Stimulated activated CD4-positive, alpha-beta T cell treated with anti-CD3 and anti-CD28 coated beads, Interleukin-1b, Interleukin-23, amount 100 ng/mL, for 4 hours (primary cell): ENCODE measurements at places on chromosomes 7 and 10.

- no peak for DNase-seq
These were observed 43.6 kb downstream of the HK1 start for GRCh38 chr10:69321865-69322264.

GRCh38 chr10:126376956-126377355 is 11.3 kb downstream of the ADAM12 start:
- DNase-seq, result no peak

DNA sequence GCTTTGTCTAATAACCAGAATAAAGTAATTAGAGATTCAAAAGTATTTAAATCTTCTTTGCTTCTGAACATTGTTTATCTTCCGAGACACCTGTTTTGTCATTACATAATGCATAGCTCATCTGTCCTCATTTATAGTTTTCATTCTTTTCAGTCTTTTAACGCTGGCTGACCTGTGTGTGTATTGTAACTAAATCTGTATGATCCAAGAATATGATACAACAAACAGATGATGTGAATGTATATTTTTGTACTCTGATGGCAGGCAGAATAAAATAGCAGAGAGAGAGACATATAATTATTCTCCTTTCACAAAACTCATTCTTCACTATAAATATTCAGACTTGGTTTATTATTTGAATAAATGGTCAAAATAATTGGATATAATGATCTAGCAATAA is 80.6 kb downstream of the ORC5 start:
- DNase-seq, result no peak

DNA sequence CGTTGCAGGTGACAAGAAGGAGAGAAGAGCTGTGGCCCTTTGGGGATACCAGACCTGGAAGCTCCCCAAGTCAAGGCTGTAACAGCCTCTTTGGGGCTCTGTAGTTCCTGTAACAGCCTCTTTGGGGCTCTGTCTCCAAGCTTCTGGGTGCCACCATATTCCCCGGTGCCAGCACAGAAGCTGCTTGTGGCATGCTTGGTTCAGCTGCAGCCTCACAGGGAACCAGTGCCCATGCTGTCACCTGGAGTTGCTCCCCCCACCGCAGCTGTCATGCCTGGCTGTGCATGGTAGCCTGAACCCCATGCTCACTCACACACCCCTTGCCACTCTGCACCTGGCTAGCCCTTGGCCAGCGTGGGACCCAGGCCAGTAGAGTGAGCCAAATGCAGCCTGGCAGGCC is 109.1 kb downstream of the ELAPOR2 start:
- no peak for DNase-seq

DNA sequence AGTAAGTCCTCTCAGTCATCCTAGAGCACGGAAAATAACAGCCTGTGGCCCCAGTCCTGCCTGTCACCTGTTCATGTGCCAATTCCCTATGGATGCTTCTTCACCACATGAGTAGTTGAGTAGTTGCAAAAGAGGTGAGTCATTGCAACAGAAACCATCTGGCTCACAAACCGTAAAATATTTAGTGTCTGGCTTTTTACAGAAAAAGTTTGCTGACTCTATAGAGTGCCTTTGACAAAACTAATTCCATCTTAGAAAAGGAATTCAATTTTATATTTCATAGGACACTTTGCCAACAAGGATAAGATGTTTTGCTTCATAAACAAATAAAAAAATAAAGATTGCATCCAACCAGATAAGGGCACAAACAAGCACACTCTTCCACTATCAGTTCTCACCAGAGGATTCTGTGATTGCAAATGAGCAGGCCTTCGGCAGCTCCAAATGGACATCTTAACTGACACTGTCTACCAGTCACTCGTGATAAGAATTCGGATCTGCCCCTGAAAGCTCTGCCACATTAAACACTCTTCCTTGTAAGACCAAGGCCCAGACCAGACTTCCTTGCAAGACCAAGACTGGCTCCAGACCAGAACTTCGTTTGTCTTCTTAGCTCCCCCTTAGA is 242.7 kb upstream of the SEMA3C start:
- no peak for DNase-seq

DNA sequence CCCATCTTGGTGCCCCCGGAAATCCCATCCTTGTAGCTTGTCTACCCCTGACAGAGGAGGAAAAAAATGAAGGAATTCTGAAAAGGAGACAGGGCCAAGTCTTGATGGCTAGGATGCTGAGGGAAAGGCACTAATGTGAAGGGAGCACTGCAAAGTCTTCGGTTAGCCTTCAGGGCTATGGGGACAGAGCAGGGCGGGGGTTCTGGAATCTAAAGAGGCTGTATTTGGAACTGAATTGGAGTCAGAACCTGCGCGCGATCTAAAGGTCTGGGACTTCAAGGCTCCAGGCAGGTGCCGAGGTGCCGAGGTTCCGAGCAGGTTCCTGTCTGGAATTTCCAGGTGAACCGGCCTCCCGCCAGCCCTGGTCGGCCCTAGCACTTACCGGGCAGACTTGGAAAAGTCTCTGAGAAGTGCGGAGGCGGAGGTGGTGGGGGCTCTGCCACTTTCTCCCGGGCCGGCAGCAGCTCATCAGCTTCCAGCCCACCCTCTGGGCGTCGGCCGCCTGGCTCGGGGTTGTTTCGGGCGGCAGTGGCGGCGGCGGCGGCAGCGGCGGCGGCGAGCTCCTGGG is 781 bp downstream of the GBX1 start:
- no peak for DNase-seq

GRCh38 chr10:80596391-80597257 is 58.9 kb downstream of the SH2D4B start:
- DNase-seq, result no peak

GRCh38 chr7:50068026-50068425 is 25.0 kb downstream of the ZPBP start:
- DNase-seq, result no peak

DNA sequence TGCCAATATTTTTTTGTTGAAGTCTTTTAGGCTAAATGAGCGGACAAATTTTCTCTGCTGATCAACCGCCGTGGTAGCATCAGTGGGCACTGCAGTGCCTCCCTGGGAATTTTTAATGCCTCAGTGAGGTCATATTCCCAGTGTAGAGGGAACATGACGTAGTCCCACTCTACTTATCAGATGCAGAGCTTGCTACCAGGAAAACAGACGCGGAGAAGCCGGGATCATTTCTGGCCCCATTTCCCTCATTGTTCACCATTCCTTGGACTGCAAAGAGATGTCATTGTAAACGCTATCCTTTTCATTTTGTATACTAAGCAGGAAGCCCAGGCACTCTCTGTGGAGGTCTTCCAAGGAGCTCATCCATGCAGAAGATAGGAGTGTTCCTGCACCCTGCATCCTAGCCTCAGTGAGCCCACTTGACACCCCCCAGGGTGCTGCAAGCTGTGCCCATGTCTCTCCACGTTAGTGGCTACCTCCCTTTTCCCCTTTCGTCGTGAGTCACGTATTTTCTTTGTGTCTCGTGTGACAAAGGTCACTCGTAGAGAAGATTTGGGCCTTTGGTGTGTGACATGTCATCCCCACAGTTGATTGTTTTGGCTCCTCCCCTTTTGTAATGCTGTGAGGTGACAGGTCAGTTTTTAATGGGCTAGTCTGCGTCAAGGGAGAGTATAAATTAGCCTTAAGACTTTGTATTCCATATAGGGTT is 145.5 kb downstream of the TCF7L2 start:
- no peak for DNase-seq

- DNase-seq, result no peak
These were observed 48.4 kb downstream of the TMEM26 start for GRCh38 chr10:61404751-61405150.

DNA sequence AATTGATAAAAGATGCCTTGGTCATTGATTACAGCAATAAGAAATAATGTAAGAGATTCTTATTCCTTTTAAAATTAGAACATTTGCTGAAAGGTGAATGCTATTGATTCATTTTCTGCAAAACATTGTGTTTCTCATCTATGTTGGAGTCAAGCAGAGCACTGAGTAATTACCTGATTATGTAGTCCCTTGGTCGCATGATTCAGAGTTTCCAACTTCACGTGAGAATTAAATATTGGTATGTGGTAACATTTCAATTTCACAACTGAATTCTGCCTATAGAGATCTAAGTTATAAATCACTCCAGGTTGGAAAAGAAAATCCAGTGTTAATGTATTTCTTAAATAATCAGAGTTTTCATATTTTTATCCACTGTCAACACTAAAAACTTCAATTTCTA is 701.4 kb downstream of the PHTF2 start:
- DNase-seq, result no peak

GRCh38 chr7:116150588-116150987 is 59.8 kb upstream of the TES start:
- DNase-seq, result no peak

GRCh38 chr10:105965141-105965540 is 1199.4 kb downstream of the SORCS1 start:
- no peak for DNase-seq

GRCh38 chr10:34046506-34047034 is 712.1 kb upstream of the NRP1 start:
- no peak for DNase-seq

DNA sequence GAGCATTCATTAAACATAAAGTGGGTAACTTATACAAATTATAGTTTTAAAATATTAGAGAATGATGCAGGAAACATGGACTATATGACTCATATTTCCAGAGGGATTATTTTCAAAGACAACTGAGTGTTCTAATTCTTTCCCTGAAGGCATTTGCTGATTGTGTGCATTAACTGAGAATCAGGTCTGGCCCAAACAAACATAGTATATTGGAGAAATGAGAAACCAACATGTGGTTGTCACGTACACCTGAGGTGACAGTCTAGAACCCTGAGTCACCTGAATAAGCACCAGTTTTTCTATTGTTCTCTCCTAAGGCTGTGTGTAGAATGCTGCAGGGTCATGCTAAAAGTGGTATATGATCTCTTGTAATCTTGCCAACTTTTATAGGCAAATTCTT is 1125.7 kb downstream of the XPNPEP1 start:
- DNase-seq, result no peak

DNA sequence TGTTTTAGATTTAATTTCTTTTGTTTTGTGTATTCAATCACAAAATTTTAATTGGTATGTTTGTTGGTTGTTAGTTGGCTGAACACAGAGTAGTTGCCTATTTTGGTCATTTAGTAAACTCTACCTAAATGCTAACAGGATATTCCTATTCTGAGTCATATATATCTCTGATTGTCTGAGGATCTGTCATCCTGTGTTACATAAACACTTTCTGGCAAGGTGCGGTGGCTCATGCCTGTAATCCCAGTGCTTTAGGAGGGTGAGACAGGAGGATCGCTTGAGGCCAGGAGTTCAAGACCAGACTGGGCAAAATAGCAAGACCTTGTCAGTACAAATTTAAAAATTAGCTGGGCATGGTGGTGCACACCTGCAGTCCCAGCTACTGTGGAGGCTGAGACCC is 178.6 kb downstream of the PLCE1 start:
- DNase-seq, result no peak

DNA sequence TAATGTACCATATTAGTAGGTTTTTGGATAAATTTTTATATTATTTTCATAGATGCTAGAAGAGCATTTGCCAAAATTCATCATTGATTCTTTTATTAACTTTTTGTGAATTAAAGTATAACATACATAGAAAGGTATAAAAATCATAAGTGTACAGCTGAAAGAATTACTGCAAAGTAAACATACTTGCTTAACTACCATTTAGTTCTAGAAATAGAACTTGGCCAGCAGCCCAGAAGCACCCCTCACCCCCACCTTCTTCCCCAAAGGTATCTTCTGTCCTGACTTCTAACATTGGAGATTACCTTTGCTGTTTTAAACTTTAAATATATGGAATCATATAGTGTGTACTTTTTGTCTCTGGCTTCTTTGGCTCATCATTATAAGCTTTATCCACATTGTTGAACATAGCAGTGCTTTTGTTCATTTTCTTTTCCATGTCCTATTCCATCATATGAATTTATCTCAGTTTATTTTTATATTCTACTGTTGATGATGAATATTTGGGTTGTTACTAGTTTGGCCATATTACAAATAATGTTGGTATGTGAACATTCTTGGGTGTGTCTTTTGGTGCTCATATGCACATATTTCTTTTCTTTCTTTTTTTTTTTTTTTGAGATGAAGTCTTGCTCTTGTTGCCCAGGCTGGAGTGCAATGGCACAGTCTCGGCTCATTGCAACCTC is 142.8 kb downstream of the ADK start:
- no peak for DNase-seq
